ENCODE measurements at places on chromosomes 7 and 10.
A peak's percentile ranks its signal among the peaks of the same experiment; 100 is the strongest.

GRCh38 chr10:36349445-36350078 is 707.5 kb upstream of the FZD8 start:
- DNase-seq = no peak

GRCh38 chr10:25849988-25850387 is 84.0 kb upstream of the MYO3A start:
- no peak for DNase-seq

DNA sequence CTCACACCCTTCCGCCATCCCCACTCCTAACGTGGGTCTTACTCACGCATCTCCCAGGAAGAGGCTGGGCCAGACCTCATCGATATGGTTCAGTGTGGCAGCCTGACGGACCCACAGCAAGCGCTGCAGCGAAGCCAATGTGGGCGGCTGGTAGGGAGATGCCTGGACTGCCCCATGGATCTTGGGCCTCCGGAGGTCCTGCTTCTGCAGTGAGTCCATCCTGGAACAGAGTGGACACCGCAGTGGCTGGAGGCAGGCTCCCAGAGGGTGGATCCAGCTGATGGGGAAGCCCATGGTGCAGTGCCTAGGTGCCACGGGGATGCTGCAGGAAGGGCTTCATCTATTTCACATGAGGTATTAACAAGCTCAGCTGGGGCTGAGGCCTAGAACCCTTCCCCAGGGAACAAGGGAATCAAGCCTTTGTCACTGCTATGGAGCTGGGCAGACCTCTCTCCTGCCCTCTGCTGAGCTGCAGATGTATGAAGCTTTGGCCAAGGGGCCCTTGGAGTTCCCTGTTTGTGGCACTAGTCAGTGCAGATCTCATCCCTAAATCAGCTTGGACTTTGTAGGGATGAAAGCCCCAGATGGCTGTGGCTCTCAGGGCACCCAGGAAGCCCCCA is 13.7 kb upstream of the SAMD8 start:
- DNase-seq = no peak

GRCh38 chr7:156793334-156793733 is 99.6 kb downstream of the LMBR1 start:
- DNase-seq = no peak

DNA sequence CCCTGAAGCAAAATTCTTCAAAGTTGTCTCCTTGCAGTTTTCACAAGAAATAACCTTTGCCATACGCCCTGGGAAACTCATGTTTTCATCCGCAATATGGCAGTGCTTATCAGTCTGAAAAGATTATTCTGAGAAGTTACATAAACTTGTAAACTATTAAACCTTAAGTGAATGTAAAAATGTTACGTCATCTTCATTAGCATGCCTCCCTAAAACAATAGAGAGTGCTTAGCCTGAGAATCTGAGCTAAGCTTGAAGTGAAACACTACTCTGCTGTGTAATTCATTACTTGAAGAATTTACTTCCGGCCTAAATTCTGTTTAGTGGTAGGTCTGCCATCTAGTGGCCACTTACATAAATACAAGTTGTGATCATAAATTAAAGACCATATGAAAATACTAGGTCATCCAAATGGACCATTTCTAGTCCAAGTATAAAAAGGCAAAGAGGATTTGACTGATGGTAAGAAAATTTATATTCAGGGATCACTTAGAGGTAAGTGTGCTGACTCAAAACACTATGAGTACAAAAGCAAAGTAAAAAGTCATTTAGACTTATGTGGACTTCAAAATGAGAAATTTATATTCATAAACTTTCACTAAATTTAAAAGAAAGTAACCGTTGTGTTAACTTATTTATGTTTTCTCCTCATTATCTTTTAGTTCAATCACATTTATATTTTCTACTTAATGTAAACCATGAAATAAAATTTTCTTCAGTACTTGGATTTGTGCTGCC is 745.1 kb upstream of the LRRTM3 start:
- peak; percentile 29 for DNase-seq

- DNase-seq = no peak
Observed at GRCh38 chr10:131211559-131211958, 100.0 kb downstream of the TCERG1L start.

DNA sequence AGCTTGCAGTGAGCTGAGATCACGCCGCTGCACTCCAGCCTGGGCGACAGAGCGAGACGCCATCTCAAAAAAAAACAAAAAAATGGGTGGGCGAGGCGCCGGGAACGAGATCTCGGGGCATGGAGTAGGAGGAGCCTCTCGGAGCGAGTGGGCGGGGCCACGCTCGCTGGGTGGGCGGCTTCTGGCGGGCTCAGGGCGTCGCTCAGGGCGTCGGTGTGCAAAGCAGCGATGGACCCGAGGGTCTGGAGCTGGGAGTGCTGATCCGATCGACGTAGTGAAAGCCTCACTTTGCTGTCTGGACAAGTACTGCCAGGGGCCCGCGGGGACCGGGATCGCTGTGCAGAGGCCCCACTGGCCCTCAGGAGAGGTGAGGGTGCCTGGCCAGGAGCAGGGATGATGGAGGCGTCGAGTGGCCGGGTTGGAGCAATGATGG is 22.6 kb upstream of the AMZ1 start:
- DNase-seq = no peak

Measured in KG1 (cell line).